ENCODE measurements at places on chromosomes 12 and 14.

DNA sequence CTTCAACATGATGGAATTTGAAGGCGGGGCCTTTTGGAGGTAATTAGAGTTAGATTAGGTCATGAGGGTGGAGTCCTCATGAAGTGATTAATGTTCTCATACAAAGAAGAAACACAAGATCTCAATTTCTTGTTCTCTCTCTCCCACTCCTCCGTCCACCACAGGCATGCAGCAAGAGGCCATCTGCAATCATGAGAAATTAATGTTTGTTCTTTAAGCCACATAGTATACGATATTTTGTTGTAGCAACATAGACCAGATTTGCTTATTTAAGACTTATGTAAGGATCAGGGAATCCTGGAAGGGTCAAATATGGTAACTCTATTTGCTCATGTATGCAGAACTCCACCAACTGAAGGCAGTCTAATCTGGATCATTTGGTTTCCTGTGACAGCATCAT is 429.0 kb downstream of the LRIG3 start:
- DNase-seq: no peak

GRCh38 chr14:22822571-22823098 is 7.1 kb upstream of the MRPL52 start:
- peak; percentile 92 for DNase-seq

DNA sequence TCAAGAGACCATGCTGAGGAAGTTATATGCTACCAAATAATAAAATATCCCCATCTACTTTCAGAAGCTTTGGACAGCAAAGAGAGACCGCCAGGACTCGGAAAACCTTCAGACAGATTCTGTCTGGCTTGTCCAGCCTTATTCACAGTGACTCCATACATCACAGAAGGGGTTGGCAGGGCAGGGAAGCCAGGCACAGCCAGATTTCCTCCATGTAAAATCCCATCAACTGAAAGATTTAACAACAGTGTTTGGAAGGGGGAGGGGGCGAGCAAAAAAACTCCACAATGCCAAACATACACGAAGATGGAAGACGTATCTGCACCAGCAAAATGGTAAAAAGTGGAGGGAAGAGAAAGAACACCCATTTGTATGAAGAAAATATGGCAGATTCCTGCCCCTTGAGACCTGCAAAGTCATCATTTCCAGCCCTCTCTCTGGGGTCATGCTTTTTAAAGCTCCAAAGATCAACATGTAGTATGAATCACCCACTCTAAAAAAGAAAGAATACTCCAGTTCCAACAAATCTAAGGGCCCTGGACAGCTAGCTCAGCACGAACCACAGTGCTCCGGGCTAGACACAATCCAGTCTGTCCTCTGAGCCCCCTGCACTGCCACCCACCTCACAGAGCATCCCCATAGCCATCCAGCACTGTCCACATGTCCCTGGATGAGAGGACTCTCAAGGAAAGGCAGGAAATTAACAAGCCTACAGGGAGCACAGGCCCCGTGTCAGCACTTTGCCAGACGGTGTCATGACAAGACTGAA is 116.4 kb downstream of the DICER1 start:
- no peak for DNase-seq

- DNase-seq: no peak
These were observed 9.7 kb downstream of the NCOR2 start for GRCh38 chr12:124557518-124558223.

DNA sequence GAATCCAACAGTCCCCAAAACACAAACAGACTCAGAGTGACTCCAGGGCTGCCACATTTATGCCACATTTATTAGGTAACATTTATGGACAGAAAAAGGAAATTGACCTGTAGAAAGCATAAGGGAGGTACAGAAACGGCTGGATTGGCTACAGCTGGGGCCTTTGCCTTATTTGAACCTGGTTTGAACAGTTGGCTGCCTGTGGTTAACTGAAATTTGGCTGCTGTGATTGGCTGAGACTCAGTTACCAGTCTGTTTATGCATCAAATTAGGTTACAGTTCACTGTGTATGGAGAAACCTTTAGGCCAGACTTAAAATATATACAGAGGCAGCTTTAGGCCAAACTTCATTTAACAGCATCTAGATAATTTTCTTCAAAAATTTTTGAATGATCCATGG is 27.8 kb upstream of the PCNX1 start:
- no peak for DNase-seq

- no peak for DNase-seq
These were observed 15.1 kb downstream of the NUAK1 start for GRCh38 chr12:106123551-106124081.

- no peak for DNase-seq
These were observed 264.9 kb downstream of the NAV3 start for GRCh38 chr12:78095623-78096022.

DNA sequence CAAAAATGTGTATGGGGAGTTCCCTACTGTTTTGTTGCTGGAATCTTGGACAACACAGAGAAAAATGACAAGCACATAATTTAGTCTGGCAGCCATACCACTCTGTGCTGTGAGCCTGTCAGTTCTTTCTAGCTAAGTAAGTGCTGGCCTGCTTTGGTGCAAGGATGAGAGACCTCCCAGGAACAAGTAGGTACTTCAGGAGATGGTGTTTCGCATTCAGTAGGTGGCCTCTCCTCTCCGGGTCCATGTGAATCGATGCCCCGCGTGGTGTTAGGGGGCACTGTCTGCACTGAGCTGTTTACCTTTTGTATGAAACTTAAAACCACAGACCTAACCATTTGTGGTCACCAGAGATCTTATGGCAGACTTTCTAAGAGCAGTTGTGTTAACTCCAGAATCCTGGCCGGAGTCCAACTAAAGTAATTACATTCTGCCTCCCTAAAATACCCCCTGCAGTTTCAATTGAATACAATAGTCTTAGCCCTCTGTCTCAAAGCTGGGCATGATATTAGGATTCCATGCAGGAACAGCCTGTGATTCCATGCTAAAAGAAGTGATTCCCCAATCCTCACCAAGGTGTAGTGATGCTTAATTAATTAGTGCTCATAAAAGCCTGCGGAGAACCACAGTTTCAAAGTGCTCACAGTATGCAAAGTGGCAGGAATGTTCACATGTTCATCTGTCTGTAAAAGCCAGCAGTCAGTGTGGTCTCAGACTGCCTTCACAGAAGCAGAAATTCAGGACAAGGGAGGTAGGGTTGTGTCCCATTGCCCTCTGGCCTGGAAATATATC is 64.2 kb downstream of the LLPH start:
- peak; percentile 57 for DNase-seq

Data from kidney tubule cell (primary cell).